ENCODE measurements at places on chromosomes 6 and 20. TPM values are rescaled to one million over a fixed set of nuclear protein-coding genes. Genes with fewer than 3 reads are reported as not detected.

C2 gene
- 0.18 TPM for total RNA-seq

ARHGAP40 gene
- total RNA-seq: not detected

SNAP25 gene
- total RNA-seq: 1.1 TPM

KHDRBS2 gene
- not detected for total RNA-seq

UNC93A gene
- not detected for total RNA-seq

WFDC8 gene
- total RNA-seq: not detected

OPN5 gene
- total RNA-seq: not detected

IP6K3 gene
- total RNA-seq: 0.18 TPM

CD24 gene
- 0.28 TPM for total RNA-seq

GPX6 gene
- total RNA-seq: not detected

ARMC12 gene
- 0.28 TPM for total RNA-seq

FAM83C gene
- total RNA-seq: not detected

LINC00237 gene
- not detected for total RNA-seq

SLC17A2 gene
- total RNA-seq: not detected

TNFRSF6B gene
- 1.1 TPM for total RNA-seq

LRRC1 gene
- total RNA-seq: 6.1 TPM

DLK2 gene
- 0.90 TPM for total RNA-seq

CST2 gene
- not detected for total RNA-seq

BTN1A1 gene
- not detected for total RNA-seq

FERMT1 gene
- total RNA-seq: 1.7 TPM

BCAS1 gene
- total RNA-seq: under 0.01 TPM

IL17A gene
- total RNA-seq: not detected

VSX1 gene
- total RNA-seq: not detected

SPATA25 gene
- not detected for total RNA-seq

CLVS2 gene
- total RNA-seq: not detected

HLA-DOB gene
- 0.36 TPM for total RNA-seq

MYT1 gene
- not detected for total RNA-seq

Measured in IMR-90 (cell line).